Amygdala (tissue), 56 donors: ENCODE measurements at places on chromosomes 3 and 15.

GRCh38 chr15:60835974-60836373 lies 357.0 kb upstream of the ICE2 start:
- DNase-seq, result no peak

GRCh38 chr15:87293031-87293430 lies 963.5 kb downstream of the NTRK3 start:
- no peak for DNase-seq

- DNase-seq, result no peak
Measured at GRCh38 chr3:179486806-179487205, 35.5 kb upstream of the GNB4 start.

- no peak for DNase-seq
Measured at GRCh38 chr3:119990888-119991287, 103.4 kb downstream of the GSK3B start.

GRCh38 chr3:181596126-181596525 lies 115.6 kb upstream of the SOX2 start:
- DNase-seq, result no peak

DNA sequence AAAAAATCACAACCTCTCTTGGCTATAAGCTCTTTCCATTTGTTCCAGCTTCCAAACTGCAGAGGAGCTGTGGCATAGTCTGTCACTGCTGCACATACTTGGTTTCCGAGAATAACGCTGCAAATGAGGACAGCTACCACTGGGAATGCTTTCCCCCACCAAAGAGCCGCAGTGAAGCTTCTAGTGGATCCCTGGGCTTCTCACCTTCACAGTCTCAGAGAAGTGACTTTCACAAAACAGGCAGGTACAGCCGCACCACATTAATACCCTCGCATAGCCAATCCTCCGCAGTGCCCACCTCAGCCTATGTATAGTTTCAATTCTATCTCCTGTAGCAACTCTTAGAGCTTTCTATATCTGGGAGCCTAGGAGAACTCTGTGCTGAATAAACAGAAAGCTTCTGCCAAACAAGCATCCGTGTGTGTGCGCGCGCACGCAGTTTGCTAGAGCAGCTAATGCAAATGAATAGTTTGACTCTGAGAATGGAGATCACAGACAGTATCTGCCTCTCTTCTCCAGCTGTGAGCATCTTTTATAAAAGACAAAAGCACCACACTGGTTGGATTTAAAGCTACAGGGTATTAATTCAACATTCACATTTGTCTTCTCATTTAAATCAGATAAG lies 81.9 kb upstream of the PLXND1 start:
- DNase-seq, result peak; percentile 50

GRCh38 chr3:43296565-43296964 lies 10.2 kb downstream of the SNRK start:
- DNase-seq, result no peak
